ENCODE measurements at places on chromosomes 6 and 20. TPM values are rescaled to one million over a fixed set of nuclear protein-coding genes. Genes with fewer than 3 reads are reported as not detected.

- DNase-seq = no peak
These were observed 169.3 kb upstream of the BTBD3 start for GRCh38 chr20:11748436-11748835.

GRCh38 chr20:16363506-16364319, 209.5 kb downstream of the KIF16B start:
- peak; percentile 7 for DNase-seq

- DNase-seq = peak; percentile 77
These were observed 13.2 kb upstream of the TFB1M start for GRCh38 chr6:155327326-155328073.

LY6G5C gene
- 2.6 TPM for polyA plus RNA-seq

ANGPT4 gene
- polyA plus RNA-seq = 0.03 TPM

GRCh38 chr6:56475736-56476457, 166.8 kb downstream of the DST start:
- peak; percentile 23 for DNase-seq

FOXQ1 gene
- 4.9 TPM for polyA plus RNA-seq

GRCh38 chr6:152595499-152595898, 41.7 kb downstream of the SYNE1 start:
- no peak for DNase-seq

DNA sequence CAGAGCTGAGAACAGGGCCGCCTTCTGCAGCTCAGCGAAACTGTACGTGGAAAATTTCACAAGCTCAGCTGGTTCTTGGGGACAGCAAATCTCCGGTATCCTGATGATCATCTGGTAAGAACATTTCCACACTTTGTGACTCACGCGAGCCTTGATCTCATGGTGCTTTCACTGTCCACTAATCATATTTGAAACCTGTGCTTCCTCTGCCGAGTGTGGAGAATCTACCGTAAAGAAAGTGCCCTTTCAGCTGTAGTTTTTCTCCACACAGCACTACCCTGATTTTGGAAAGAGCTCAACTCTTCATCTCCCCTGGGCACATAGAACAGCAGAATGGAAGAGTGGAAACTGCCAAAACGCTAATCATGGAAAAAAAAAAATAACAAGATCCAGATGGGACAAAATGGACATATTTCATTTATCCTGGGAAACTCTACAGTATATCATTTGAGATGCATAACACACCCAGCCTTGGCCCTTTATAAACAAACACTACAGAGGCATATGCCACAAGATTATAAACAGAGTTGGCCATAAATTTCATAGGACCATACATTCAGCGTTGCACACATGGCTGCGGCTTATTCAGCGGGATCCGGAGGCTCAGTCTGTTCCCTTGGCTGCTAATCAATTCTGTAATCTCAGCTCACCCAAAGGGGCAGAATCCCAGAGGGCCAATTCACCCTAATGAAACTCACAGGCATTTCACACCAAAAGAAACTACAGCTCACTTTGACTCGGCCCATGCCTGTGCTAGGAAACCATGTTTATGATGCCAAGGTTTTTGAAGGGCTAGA, 434.5 kb downstream of the HDGFL1 start:
- DNase-seq = no peak

DNA sequence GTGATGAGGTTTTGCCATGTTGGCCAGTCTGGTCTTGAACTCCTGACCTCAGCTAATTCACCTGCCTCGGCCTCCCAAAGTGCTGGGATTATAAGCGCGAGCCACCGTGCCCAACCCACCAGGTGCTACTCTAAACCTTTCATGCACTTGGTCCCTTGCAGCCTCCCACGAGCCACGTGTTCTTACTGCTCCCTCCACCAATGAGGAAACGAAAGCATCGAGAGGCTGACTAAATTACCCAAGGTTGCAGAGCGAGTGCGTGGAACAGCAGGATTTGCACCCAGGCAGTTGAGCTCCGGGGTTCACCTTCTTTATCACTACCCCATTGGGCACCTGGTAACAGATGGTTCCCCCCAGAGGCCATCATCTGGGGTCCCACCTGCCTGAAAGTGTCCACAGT, 208.3 kb downstream of the LY86 start:
- no peak for DNase-seq
